ENCODE measurements at places on chromosomes 6 and 20.

GRCh38 chr6:52155791-52156576 lies 30.2 kb upstream of the IL17A start:
- no peak for DNase-seq

- no peak for DNase-seq
These were observed 164.2 kb upstream of the SUPT3H start for GRCh38 chr6:45541934-45542333.

GRCh38 chr6:139611327-139612134 lies 237.1 kb upstream of the CITED2 start:
- no peak for DNase-seq

DNA sequence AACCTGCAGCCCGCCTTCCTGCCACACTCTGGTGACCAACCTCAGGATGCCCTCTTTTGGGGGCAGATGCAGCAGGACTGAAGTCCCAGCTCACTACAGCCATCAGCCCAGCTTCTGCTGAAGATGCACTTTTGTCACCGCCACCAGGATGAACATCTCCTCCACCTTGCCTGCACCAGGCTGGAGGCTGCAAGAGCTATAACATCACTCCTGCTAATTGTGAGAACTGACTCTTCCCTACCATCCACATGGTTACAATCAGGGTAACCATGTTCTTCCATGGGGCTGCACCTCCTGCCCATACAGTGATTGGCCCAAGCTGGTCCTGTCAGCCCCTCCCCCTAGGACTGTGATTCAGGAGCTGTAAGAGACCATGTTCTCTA lies 2.0 kb upstream of the ACTL10 start:
- no peak for DNase-seq
